ENCODE measurements at places on chromosomes 12 and 14.

DNA sequence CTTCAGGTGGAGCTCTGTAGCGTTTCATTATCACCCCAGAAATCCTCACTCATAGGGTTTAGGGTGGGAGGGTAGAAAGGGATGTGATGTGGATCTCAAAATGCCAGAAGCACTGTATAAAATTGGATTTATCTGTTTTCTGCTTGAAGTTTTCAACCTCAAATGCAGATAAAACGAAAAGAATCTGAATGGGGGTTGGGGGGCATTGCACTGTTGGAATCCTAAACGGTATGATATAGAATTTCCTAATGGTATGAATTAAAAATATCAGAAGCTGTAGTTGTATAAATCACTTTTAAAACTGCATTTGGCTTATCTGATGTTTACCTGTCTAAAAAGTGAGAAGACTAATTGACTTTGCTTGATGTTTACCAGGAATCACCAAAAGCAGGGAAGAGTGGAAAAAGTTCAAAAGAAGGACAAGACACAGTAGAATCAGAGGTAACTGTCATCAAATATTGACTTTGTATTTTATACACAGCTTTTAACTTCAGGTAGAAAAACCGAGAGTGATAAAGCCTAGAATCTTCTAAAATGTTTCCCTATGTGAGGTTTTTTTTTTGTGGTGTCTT is 1.1 kb downstream of the PPP2R5C start:
- no peak for DNase-seq

DNA sequence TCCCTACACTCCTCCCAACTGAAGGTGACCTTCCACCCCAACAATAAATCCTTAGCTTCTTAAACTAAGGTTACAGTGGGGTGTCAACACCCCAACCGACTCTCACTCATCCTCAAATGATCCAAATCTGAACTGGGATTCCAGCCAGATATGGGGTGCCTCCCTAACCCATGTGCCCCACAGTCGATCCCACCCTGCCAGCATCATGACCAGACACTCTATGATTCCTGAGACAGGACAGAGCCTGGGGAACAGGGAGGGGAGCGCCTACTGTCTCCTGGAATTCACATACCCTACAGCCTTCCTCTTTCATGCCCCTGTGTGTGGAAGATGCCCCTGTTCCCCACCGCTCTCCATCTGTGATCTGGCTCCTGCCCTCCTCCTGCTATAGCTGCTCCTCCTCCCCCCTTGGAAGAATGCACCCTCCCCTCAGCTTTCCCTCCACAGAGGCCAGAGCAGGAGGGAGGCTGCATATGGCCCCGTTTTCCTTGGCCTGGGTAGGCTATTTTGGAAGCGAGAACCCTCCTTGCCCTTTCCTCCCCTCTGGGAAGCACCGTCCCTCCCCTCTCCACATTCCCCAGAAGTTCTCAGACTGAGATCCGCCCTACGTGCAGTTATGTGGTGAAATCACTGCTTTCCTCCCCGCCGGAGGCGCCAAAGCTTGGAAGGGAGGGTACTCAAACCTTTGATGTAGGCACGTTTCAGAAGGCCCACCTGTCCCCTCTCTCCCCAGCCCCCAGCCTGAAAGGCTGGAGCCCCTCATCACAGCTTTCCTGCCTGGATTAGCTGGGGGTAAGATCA is 48.0 kb downstream of the SMUG1 start:
- DNase-seq, result no peak

GRCh38 chr12:109760031-109760929 is 46.7 kb downstream of the FAM222A start:
- DNase-seq, result no peak

DNA sequence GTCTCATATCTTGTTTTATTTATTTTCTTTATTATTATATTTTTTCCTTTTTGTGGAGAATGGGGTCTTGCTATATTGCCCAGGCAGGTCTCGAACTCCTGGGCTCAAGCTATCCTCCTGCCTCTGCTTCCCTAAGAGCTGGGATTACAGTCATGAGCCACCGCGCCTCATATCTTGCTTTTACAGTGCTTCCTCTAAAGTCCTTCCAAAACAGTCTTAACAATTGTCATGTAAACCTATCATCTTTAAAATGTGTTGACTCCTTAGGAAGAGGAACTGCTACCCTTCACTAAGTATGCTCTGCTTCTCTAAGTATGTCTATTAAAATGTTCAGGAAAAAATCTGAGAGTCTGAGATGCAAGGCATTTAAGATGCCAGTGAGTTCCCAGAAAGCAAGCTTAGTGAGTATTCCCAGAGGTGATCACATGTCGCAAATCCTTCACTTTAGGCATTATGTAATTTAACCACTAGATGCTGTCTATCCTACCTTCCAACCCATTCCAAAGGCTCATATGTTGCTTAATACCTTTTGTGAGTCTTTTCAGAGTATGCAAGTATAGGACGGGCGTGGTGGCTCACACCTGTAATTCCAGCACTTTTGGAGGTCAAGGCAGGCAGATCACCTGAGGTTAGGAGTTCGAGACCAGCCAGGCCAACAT is 19.7 kb upstream of the FOXJ2 start:
- DNase-seq, result no peak

GRCh38 chr14:33676891-33677290 is 274.0 kb downstream of the EGLN3 start:
- no peak for DNase-seq

DNA sequence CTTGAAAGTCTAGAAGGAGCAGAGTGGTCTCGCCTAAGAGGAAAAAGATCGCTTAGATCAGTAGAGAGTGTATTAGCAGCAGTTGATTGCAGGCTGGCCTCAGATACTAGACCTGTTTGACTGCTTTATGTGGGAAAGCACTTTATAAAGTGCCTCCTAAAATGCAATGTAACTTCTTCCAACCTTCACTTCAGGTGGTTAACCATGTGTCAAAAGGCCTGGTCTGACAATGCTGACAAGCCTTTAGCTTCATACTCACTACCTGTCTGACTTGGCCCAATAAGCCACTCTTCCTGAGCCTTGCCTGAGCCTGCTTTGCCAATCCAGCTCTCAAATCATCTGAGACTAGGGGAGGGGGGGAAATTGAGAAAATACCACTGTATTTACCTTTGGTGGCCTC is 14.6 kb downstream of the MGAT4C start:
- DNase-seq, result no peak

DNA sequence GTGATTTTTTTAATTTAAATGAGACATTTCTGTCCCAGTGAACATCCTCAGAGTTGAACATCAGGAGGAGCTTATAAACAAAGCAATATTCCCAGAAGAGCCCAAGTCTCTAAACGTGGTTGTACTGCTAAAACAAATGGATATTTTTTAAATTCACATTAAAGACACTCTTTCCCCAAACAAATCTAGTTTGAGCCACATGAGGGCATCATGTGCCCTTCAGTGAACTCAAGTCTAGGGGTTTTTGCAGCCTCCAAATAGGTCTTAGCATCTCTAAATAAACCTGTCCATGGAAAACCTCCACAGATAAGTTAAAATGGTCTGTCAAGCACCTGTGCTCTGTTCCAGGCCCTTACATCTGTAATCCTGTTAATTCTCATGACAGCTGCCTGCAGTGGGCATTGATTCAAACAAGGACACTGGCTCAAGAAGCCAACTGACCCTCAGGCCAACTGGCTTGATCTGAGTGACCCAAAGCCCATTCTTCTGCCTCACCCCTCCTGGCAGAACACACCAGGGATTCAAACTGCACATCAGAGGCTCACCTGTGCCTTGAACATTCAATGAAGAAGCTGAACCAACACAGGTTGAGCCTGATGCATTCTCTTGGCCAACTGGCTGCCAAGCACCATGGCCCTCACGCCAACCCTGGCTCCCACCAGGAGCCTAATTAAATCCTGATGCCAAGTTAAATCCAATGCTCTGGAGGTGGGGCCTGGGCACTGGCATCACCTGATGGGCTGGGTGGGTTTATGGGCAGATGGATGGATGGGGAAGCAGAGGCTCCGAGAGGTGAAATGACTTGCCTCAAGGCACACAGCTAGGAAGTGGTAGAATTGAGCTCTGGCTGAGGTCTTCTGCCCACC is 8.6 kb downstream of the ISCU start:
- no peak for DNase-seq

- no peak for DNase-seq
Observed at GRCh38 chr14:77542421-77543239, 44.0 kb upstream of the ISM2 start.

- no peak for DNase-seq
Observed at GRCh38 chr12:31407562-31407961, 81.6 kb upstream of the SINHCAF start.

DNA sequence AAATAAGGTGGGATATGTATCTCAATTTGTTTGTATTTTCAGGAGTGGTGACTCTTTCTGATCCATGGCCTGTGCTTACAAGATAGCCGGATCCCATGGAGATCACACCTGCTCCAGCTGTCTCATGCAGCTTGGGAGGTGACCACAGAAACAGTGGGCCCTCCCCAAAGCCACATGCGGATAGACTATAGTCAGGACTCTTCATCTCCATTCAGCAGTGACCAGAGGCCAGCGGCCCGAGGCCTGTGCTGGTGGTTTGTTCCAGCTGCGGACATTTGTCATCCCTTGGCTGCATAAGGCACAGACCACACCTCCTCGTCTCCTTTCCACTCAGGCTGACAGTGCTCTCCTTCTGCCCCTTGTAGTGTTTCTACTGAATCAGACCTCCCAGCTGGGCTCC is 14.7 kb upstream of the WNT5B start:
- no peak for DNase-seq

DNA sequence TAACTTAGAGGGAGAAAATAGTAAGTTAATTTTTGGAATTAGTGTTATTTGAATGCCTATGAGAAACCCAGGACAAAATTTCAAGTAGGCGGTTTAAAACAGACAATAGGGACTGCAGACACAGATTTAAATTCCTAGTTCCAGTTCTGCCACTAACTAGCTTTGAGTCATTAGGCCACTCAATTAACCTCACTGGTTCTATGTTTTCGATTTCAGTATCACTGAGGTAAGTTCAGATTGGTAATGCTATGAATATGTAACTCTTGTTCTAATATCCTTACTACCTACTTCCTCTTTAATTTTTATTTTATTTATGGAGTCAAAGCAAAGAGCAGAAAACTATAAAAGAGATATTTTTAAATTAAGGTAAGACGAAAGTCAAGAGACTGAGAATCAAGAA is 52.6 kb downstream of the GALC start:
- no peak for DNase-seq

GRCh38 chr12:64687816-64688215 is 71.4 kb downstream of the GNS start:
- peak; percentile 90 for DNase-seq

GRCh38 chr12:14396071-14396470 is 30.6 kb downstream of the ATF7IP start:
- no peak for DNase-seq

- DNase-seq, result no peak
Observed at GRCh38 chr12:64431791-64432190, 20.1 kb upstream of the TBK1 start.

DNA sequence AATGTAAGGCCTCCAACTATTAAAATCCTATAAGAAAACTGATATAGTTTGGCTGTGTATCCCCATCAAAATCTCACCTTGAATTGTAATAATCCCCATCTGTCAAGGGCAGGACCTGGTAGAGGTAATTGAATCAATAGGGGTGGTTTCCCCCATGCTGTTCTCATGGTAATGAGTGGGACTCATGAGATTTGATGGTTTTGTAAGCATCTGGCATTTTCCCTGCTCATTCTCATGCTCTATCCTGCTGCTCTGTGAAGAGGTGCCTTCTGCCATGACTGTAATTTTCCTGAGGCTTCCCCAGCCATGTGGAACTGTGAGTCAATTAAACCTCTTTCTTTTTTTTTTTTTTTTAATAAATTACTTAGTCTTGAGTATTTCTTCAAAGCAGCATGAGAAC is 31.9 kb downstream of the TSPAN19 start:
- no peak for DNase-seq

DNA sequence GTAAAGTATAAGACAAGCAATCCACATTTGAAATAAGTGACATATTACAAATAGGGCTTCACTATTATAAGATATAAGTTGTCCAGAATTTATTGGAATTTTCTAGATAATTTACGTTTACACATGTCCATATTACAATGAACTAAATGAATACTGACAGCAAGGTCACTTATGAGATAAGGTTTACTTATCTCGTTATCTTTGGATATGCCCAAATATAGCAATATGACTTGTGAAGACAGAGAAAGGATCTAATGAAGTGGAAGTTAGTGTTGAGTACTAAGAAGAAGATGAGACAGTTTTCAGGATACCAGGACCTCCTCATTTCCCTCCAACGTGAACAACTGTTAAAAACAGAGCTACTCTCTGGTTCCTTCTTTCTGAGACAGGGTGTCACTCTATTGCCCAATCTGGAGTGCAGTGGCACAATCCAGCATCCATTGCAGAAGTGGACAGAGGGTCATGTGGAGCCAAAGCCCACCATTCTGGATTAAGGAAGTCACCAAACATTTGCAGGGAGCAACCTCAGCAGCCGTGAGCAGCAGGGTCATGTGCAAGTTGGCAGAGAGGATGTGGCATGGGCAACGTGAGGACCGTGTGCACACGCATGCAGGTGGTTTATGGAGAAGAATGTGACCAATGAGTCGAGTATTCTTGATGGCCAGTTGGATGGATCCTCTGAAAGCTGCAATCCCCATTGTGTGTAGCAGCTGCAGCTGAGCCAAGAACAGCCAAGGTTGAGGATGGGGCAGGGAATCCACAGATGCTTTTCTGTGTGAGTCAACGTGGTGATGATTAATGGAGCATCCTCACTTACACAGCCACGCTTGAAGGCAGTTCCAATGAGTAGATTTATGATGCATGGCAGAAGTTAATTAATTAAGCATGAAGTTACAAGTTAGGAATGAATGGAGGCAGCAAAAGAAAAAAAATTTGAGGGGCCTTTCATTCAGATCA is 111.0 kb downstream of the BICD1 start:
- DNase-seq, result peak; percentile 55

DNA sequence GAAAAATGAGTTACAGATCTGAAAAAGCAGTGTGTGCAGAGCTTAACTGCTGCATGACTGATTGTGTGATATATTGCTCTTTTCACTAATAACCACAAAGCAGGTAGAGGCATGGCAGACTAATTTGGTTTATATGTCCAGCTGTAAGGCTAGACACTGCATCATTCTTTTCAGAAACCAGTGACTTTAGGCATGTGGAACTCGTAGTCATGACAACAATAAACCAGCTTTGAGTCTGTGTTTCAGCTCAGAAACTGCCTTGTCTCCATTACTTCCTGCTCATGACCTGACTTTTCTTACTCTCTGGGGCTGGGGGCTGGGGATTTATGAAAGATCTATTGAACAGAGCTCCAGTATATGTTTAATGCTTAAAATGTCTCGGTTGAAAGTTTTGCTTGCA is 146.8 kb upstream of the LRIG3 start:
- peak; percentile 47 for DNase-seq

- DNase-seq, result no peak
Observed at GRCh38 chr12:130043685-130044406, 118.4 kb upstream of the FZD10 start.

DNA sequence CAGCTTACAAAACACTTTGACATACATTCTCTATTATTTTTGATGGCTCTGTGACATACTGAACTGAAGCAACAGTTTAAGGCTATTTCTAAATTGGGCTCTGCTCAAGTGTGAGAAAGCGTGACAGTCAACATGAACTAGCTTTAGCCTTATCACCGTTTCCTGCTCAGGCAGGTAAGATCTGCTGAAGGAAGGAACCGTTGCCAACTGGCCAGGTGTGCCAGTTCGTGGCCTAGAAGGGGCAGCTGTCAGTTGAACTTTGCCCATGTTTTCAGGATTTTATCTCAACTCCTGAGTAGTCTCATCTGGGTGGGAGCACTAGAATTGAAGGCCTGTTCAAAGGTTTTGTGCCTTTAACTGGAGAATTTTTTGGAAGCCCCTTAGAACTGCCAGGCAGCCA is 79.5 kb downstream of the ETV6 start:
- no peak for DNase-seq

- no peak for DNase-seq
Observed at GRCh38 chr14:32761381-32761968, 177.2 kb upstream of the NPAS3 start.
